Uterus (tissue), 4 donors: ENCODE measurements at places on chromosomes 7 and 10. TPM values are rescaled to one million over a fixed set of nuclear protein-coding genes. Genes with fewer than 3 reads are reported as not detected.

- H3K4me3 ChIP-seq = no peak overlapping the region
- no peaks in the 10 kb centered on the region for H3K4me1 ChIP-seq
- no peaks in the 10 kb centered on the region for H3K36me3 ChIP-seq
- DNase-seq = no peak
- H3K27ac ChIP-seq = peak overlapping the region; percentile 58
- H3K27me3 ChIP-seq = no peaks in the 10 kb centered on the region
These were observed 135.5 kb downstream of the CD36 start for GRCh38 chr7:80773787-80774508.

- H3K27me3 ChIP-seq = no peaks in the 10 kb centered on the region
- no peak for DNase-seq
- H3K27ac ChIP-seq = no peak overlapping the region
These were observed 14.5 kb downstream of the IFIT5 start for GRCh38 chr10:89428877-89429276.

DNA sequence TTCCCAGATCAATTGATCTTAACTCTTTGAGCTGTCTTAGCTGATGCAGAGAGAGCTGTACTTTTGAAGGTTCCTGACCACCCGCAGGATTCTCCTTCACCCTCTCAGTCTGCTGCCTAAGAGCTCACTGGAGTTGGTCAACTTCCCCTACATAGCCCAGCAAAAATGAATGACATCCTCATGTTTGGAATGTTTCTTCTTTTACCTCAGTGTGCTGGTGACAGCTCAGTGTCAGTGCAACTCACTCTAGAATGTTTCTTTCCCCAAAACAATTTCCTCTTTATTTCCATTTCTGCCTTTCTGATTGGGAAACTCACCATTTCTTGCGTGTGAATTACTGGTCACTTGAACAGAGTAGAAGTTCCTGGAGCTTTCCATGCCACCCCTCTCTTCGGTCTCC is 48.7 kb downstream of the LSMEM1 start:
- H3K27ac ChIP-seq = no peak overlapping the region
- H3K4me3 ChIP-seq = no peak overlapping the region
- peaks cover 2% of the 10 kb centered on the region for H3K36me3 ChIP-seq
- H3K27me3 ChIP-seq = no peaks in the 10 kb centered on the region

- no peaks in the 10 kb centered on the region for H3K4me1 ChIP-seq
- no peak overlapping the region for H3K27ac ChIP-seq
- DNase-seq = no peak
These were observed 42.7 kb upstream of the LAMB1 start for GRCh38 chr7:108045669-108046068.

GRCh38 chr10:98878418-98878817 is 357.2 kb downstream of the HPSE2 start:
- H3K27me3 ChIP-seq = no peaks in the 10 kb centered on the region
- no peak overlapping the region for H3K4me3 ChIP-seq
- no peaks in the 10 kb centered on the region for H3K36me3 ChIP-seq
- H3K4me1 ChIP-seq = no peaks in the 10 kb centered on the region

GRCh38 chr10:57395923-57396322 is 871.8 kb downstream of the IPMK start:
- H3K27me3 ChIP-seq = no peaks in the 10 kb centered on the region
- no peak overlapping the region for H3K27ac ChIP-seq
- no peak for DNase-seq
- no peaks in the 10 kb centered on the region for H3K36me3 ChIP-seq
- no peaks in the 10 kb centered on the region for H3K4me1 ChIP-seq

DNA sequence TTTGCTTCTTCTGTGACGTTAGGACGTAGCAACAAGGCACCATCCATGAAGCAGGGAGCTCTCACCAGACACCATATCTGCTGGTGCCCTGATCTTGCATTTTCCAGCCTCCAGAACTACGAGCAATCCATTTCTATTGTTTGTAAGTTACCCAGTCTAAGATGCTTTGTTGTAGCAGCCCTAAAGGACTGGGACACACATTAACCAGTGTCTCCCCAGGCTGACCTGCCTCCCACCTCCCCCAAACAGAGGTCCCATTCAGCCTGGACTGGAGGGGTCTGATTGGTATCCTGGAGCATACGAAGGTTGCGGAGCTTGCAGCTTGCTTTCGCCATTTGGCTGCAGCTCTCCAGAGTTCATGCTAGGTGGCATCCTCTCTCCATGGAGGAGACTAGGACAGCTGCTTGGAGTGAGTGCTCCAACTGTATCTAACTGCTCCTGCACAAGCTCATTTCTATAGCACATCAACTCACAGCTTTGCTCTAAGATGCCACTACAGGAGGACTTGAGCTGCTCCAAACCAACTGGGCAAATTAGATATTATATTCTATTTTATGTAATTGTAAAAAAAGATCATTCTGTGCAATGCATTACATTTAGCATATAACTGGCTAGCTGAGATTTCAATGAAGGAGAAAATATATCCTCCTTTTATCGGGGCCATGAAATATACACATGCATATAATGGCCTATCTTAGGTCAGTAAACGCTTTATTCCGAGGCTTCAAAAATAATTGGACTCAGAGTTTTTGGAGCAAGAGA is 8.0 kb upstream of the GRK5 start:
- H3K36me3 ChIP-seq = no peaks in the 10 kb centered on the region
- no peaks in the 10 kb centered on the region for H3K4me1 ChIP-seq
- no peaks in the 10 kb centered on the region for H3K27me3 ChIP-seq
- no peak overlapping the region for H3K4me3 ChIP-seq
- peak; percentile 63 for DNase-seq

SLC26A5 gene
- total RNA-seq = 0.28 TPM

PLEKHA8 gene
- 24.4 TPM for total RNA-seq

FBH1 gene
- 106 TPM for total RNA-seq

VKORC1L1 gene
- 12.3 TPM for total RNA-seq
